ENCODE measurements at places on chromosomes 12 and 14. TPM values are rescaled to one million over a fixed set of nuclear protein-coding genes. Genes with fewer than 3 reads are reported as not detected.

- DNase-seq = no peak
Measured at GRCh38 chr14:70641548-70642302, at the start of gene TTC9. TTC9 (plus strand) TSS chr14:70641916; CDS start chr14:70642130, 214 bp downstream.

- DNase-seq = peak; percentile 91
Measured at GRCh38 chr12:5166976-5167375, 123.3 kb downstream of the KCNA5 start.

DNA sequence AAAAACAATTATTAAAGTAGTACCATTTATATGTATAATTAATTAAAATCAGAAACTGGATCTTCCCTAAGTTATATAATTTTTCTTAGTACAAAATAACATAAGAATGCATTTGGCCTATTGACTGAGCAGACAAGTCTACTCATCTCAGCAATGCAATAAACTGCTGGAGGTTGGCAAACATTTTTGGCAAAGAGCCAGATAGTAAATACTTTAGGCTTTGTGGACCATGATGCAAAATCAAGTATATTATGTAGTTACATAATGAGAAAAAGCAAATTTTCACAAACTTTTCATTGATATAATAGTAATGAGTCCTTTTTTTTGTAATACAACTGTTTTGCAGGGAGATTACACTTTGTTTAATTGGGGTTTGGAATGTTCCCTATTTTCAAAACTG lies 30.9 kb downstream of the ERGIC2 start:
- peak; percentile 61 for DNase-seq

GRCh38 chr12:31491841-31492598 lies 98.9 kb downstream of the DENND5B start:
- DNase-seq = peak; percentile 86

GRCh38 chr14:92252323-92252722 lies 70.6 kb upstream of the SLC24A4 start:
- DNase-seq = no peak

- no peak for DNase-seq
Measured at GRCh38 chr14:36454599-36455240, 65.3 kb downstream of the NKX2-1 start.

- DNase-seq = no peak
Measured at GRCh38 chr14:77148510-77149231, 7.1 kb upstream of the ZDHHC22 start.

GRCh38 chr14:66239589-66239988 lies 246.6 kb upstream of the CCDC196 start:
- DNase-seq = no peak

FAR2 gene
- total RNA-seq = 0.13 TPM

TSPAN11 gene
- total RNA-seq = 0.18 TPM

Data from HFFc6 (cell line).